ENCODE measurements at places on chromosomes 7 and 10.

DNA sequence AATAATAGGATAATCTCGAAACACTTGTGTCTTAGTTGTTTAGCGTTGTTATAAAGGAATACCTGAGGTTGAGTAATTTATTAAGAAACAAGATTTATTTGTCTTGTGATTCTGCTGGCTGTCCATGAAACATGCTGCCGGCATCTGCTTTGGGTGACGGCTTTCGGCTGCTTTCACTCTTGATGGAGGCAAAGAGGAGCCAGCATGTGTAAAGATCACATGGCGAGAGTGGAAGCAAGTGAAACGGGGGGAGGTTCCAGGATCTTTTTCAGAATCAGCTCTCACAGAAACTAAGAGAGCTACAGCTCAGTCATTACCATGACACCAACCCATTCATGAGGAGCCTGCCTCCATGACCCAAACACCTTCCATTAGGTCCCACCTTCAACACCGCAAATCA, 402.8 kb downstream of the CDC14C start:
- peak; percentile 5 for DNase-seq

DNA sequence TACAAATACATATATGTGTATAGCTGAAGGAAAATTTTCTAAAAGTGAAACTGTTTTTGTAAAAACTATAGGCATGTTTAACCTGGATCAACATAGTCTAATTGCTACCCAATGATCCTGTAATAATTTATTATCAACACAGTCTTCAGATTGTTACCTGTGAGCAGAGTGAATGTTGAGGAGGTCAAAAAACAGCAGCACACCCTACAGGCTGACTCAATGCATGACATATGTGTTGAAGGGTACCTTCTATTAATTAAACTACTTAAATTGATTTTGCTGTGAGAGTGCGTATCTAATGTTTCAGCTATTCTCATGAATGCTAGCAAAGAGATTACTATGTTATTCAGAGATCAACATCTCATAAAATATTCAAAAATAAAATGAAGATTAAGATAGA, 411.4 kb downstream of the TNS3 start:
- DNase-seq: peak; percentile 31

DNA sequence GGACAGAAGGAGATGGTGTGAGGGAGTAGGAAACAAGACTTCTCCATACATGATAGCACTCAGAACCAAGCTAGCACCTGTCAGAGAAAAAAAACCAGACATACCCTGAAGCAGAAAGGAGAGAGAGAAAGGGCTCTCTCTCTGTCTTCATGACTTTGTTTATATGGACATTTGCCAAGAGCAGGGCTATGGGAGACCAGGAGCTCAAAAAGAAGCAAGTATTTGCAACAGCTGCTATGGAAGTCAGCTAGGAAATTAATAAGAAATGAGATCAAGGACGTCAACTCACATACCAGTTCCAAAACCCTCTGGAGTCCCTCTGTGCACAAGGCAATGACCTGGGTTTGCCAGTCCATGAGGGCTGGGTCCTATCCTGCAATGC, 111.6 kb downstream of the SGMS1 start:
- no peak for DNase-seq

GRCh38 chr10:1545524-1545923, 191.8 kb downstream of the ADARB2 start:
- no peak for DNase-seq

- DNase-seq: no peak
These were observed 721 bp downstream of the ARL3 start for GRCh38 chr10:102713539-102713813.

DNA sequence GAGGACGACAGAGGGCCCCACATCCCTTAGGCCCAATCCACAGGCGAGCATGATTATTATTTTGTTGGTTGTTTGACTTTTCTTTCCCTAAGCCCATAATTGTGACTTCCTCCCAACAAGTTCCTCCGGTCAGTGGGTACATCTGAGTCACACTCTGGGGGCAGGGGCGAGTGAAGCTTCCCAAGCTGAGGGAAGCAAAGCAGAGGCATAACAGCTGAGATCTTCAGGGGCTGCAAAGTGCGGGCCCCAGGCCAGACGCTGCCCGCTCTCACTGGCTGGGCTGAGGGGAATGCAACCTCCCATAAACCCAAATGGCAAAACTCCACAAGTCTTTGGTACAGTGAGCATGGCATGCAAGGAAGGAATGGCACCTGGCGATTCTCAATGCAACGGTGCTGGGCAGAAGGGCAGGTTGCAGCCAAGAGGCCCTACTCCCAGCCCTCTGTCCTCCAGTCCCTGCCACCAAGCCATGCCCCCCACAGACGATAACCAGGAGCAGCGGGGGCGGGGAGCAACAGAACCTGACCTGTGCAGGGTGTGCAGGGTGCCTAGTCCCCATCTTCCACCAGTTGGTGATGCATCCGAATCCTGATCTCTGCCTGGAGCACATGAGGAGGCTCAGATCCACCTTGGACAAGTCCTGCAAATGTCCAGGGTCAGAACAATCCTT, 25.3 kb downstream of the TNS3 start:
- no peak for DNase-seq

DNA sequence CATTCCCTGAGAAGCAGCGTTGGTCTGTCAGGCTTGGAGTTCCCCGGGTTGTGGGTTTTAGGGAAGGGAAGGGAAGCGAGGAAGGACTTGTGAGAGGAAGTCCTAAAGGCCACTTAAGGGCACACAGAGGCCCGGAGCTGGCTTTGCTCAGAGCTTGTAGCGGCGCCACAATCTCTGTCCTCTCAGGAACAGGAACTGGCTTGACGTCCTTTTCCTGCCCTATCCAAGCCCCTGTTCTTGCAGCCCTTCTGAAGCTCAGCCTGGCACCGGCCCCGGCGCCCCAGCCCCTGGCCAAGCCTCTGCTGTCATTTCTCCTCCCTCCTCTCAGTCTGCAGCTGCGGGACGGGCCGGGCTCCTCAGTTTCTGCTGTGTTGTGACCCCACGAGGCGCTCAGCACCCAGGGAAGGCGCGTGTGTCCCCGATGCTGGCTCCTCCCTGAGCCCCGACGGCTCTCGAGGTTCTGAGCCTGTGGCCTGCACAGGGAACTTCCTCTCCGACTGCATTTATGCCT, at the start of gene GIMAP8:
Gene GIMAP8 (plus strand): TSS at position 140 of the 511 bp plus-strand sequence. CDS start 16,069 bp downstream, outside the sequence.
- peak; percentile 8 for DNase-seq

GRCh38 chr7:151779255-151779654, 97.7 kb downstream of the PRKAG2 start:
- DNase-seq: no peak

DNA sequence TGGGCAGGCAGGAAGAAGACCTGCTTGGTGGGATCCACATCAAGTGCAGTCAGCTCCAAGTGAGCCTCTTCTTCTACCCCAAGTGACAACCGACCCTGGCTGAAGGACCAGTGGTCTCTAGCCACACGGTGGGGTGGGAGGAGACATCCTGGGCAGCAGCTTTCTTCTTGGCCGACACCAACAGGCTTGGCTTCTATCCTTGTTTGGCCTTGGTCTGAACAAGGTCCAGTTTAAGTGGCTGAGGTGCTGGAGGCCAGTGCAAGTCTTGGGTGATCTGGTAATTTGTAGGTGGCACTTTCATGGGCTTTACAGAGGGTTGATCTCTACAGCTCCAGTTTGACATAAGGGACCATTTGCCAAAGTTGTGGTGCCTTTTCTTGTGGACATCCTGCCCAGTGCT, 63.6 kb upstream of the PDCD4 start:
- DNase-seq: no peak

DNA sequence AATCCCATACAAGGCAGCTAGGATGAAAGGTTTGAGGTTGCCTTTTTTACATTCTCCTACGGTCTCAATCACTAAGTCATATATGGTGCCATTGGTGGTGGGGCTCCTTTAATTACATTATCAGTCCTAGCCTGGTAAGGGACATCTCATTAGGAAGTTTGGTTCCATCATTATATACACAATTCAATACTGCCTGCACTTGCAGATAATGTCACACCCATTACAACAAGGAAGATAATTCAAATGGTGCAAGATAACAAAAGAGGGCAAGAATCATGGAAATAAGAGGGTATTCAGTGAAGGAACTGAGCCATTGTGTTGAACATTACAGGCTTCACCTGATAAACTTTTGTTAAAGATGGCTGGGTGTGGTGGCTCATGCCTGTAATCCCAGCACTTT, 1.7 kb upstream of the TMEM248 start:
- no peak for DNase-seq

GRCh38 chr7:40793132-40793531, 658.3 kb downstream of the SUGCT start:
- DNase-seq: no peak

- DNase-seq: no peak
These were observed 39.1 kb upstream of the TCERG1L start for GRCh38 chr10:131350660-131351059.

DNA sequence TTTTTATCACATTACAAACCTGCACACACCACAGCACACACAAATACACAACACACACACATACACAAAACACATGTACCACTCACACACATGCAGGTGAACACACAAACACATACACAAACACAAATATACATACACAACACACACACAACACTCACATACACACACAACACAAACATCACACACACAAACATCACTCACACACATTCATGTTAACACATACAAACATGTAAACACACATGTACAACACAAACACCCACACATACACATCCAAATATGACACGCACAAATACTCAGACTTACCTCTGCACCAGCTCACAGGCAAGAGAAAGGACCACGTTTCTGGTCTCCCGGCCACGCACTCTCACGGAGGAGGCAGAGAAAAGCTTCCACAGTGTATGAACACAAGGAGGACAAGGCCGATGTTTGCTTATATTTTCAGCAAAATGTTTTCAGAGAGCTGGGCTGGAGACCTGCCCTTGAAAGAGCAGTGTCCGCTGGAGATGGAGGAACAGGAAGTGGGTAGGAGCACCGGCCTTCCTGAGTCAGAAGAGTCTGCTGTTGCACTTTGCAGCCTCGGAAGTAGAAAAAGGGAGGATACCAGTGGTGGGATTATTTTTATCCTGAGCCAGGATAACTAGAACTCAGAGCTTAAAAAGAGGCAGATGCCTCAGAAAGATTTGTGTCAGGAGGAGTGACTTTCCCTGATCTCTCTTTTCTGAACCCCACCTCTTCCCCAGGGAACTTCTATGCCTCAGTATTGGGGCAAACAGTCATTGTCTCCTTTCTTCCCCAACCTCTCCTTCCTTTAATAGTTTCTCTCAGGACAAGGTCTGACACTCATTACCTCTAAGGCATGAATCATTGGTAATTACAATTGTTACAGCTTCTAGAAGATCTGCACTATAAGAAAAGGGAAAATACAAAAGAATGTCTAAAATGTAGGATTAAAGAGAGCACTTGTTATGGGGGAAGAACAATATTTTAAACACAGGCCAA, at the start of gene GIMAP6:
Gene GIMAP6 (minus strand): TSS at position 520 of the 999 bp plus-strand sequence. CDS start 2,243 bp downstream, outside the sequence.
- DNase-seq: no peak

DNA sequence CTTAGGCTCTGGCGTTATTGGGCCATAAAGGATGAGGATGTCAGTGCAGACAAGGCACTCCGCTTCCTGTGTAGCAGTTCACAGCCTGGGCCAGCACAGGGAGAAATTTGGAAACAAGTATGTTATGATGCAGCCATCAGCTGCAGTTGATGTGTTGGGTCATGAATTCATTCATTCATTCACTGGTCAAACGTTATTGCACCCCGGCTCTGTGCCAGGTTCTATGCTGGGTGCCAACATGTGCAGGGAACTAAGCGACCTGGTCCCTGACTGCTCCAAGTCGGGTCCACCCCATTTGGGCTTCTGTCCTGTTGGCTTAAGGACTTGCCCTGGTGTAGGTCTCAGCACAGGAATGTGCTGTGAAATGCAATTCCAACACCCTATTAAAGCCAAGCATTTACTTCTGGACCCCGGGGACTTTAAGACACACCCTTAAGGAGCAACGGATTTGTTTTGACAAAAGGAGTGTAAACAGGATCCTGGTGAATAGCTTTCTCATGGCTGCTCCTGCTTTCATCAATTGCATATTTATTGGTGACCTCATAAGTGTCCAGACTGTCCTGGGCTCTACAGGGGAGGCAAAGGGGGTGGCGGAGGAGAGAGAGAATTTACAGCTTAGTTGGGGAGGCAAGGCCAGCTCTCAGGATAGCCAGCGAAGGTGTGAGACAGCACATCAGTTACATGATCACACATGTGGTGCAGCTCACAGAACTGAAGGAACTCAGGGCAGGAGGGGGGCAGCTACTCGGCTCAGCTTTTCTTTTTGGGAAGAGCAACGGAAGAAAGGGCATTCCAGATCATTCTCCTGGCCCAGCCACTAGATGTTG, 158.6 kb downstream of the GRK5 start:
- no peak for DNase-seq

DNA sequence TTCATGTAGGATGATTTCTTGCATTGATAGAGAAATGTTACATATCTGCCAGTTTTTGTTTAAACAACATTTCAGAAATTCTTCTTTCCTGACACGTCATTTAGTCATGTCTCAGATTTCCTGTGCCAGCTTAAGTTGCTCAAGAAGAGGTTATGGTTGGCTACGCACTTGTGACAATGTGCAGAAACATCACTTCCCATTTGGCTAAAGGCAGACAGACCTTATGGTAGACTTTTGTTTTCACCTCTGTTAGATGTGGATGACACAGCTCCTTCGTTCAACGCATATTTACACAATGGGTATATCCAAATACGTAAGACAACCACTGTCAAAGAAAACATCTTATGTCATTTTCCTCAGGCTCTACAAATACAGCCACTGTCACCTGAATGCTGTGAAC, 125.8 kb downstream of the DOCK4 start:
- no peak for DNase-seq

GRCh38 chr7:106659963-106660861, 746 bp downstream of the CCDC71L start:
- DNase-seq: peak; percentile 92

DNA sequence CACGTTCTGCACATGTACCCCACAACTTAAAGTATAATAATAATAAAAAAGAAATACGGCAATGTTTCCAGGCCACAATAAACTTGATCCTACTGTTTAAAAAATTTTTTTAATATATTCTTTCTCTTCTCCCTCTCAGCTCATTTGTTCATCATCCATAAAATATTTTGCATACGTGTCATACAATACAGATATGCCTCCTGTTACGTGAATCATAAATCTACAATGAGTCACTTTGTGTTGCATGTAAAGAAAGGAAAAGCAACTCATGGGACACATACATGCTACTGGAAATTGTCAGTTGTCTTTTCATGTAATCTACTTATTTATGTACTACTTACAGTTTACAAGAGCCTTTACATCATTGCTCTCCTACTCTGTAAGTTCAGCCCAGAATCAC, 1.1 kb upstream of the TECTB start:
- DNase-seq: no peak

- DNase-seq: no peak
These were observed 45.4 kb downstream of the NT5C2 start for GRCh38 chr10:103147645-103148044.

DNA sequence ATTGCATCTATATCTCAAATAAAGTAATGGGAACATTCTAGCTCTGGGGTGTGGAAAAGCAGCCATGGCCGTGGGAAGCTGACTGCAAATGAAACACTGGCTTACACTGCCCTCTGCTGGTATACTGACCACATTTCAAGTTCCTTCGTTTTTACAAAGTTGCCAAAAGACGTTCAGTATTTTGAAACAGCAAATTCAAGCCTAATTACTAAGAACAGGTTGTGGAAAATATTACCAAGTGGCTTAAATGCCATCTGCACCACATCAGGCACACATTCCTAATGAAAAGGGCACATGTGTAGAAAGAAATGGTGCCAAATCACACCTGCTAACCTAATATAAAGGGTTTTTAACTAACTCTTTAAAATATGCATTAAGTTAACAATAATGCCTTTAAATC, 83.9 kb downstream of the JAZF1 start:
- peak; percentile 73 for DNase-seq

Data from GM23338 (cell line).